HFF-Myc (cell line): ENCODE measurements at places on chromosomes 7 and 10.

DNA sequence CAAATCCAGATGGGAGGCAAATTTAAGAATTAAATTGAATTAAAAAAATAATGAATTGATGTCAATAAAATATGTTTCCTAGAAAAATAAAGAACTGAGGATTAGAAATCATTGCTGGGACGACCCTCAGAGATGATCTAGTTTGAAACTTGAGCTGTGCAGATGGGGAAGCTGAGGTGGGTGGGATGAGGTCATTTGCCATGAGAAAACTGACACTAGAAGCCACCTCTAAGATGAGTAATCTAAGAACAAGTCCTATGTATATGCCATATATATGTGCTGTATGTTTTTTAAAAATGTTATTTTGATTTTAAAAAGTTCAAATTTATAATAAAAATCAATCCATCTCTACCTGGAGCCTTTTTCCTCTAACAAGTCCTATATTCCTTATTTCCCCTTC, 135.7 kb downstream of the RSU1 start:
- no peak for DNase-seq

DNA sequence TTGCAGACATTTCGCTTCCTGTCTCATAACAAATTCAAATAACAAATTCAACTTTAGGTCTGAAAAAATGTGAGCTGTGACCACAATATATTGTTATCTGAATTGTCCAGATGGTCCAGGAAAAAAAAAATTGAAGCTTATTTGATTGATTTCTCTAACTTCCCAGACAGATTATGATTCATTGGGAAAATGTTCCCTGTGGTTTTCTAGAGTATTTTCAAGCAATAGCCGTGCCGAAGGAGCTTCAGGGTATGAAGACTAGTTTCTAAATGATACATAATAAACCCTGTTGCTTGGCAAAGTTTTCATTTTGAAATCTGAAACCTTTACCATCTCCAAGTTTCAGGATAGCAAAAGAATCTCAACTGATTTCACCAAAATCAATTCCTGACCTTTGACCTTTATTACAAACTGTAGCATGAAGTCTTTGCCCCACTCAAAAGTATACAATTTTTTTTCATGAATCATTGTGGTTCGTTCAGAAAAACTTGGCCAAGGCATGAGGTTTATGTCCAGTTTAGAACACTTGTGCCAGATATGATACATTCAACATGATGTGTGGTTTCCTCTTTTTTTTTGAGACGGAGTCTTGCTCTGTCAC, 109.9 kb downstream of the JCAD start:
- DNase-seq: peak; percentile 68

DNA sequence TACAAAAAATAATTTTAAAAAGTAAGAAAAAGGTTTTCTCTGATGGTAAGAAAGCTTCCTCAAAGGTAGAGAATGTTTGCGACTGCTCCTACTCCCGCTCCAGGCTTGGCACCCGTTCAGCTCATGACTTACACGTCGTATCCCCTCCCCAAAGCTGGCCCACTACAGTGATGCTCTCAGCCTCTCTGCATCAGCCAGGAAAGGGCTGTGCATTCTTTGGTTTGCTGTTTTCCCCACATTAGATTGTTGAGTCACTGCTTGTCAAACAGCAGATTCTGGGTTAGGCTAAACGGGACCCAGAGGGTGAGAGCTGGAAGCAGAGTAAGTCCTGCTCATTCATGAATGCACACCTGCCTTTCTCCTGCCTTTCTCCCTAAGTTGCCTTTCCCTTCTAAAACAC, 54.7 kb upstream of the NMT2 start:
- DNase-seq: no peak

DNA sequence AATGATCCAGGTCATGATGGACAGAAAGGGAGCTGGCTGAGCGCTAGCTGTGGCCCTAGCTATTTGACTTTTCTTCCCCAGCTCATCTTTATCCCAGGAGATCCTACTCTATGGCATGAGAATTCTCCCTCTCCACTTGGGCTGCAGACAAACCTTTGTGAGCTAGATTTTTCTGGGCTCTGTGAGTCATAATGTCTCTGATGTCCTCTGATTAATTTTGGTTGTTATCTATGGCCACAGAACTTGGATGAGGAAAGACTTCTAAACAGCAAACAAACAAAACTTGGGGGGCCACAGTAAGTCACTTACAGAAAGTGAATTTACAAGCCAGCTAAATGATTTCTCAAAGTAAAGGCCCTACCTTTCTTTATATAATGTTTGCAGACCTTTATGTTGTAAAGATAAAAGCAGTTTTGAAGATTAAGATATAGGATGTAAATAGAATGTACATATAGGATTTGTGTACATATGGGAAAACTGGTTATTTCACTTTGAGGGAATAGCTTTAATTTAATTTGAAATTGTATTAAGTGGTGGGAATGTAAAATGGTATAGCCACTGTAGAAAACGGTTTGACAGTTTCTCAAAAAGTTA, 10.4 kb downstream of the ABLIM1 start:
- DNase-seq: no peak

DNA sequence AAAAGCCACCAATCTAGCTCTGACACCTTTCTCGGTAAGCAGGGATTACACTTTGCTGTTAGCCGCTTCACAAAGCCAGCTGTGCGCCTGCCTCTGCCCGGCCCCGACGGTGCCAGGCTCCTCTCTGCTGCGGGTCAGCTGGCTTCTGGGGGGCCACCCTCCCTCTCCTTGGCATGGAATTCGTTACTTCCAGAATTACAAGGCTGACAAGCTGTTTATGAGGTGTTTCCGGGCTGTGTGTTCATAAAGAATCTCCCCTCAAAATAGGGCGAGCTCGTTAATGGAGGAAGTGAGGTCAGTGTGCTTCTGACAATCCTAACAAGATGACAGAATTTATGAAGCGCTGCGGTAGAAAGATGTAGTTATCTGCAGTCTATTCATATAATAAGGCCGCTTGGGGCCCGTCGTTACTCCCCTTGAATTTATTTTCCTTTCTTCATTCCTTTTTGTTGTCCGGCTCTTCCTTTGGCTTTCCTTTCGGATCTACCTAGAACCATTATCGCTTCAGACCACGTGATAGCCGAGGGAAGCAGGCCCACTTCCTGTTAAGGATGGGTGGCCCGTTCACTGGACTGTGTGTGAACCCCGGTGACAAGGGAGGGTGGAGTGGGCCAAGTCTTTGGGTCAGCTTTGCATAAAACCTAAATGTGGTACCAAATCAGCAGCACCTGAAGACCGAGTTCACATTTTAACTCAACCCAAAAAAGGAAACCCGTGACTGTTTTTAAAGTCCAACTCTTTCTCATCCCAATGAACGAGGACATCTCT, 273.0 kb upstream of the YAE1 start:
- no peak for DNase-seq

DNA sequence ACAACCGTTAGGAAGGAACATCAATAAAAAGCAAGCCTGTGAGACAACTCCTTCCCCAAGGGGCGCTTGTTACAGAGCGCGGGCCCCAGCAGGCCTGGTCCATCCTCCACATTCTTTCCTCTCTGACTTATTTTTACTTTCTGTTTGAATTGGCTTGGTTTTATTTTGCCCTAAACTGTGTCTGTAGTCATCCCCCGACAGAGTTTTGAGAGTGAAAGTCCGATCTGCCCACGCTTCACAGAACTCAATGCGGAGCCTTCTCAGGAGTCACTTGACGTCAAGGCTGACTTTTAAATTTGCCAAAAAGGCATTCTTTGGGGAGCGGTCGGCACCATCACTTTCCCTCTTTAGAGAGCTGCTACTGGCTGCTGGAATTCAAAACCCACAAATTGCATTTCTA, 150.1 kb upstream of the KLF6 start:
- DNase-seq: no peak

- DNase-seq: peak; percentile 43
Measured at GRCh38 chr7:108181073-108181985, 51.2 kb upstream of the LAMB4 start.

DNA sequence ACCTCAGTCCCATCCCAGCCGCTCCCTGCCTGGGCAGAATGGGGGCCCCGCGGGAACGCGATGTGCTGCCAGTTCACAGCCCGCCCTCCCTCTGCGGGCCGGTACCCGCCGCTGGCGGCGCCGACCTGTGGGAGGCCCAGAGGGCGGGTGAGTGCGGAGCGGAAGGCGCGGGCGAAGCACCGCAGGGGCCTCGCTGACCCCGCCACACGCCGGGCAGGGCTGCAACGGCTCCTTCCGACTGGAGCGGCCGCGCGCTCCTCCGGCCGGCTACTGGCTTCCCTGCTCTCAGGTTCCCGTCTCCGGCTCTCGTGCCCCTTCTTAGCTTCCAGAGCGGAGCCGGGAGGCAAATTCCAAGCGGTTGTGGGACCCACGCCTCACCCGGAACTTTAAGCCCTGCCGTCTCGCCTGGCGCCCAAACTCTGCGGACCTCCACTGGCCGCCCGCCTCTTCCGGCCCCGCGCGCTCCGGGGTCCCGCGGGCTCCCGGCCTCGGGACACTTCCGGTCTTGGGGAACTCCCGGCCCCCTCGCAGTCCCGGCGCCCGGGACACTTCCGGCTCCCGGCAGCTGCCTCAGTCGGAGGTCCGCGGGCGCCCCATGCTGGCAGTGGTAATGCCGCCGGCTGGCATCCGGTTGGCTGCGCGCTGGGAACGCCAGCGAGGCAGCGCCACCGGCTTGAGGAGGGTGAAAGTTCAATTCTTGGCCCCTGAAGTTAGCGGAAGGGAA, at the start of gene CYREN:
CYREN (minus strand) TSS at position 434 of the 724 bp plus-strand sequence. CDS start 1,785 bp downstream, outside the sequence.
- peak; percentile 63 for DNase-seq

- DNase-seq: no peak
Measured at GRCh38 chr7:30238721-30239441, 45.5 kb upstream of the ZNRF2 start.

DNA sequence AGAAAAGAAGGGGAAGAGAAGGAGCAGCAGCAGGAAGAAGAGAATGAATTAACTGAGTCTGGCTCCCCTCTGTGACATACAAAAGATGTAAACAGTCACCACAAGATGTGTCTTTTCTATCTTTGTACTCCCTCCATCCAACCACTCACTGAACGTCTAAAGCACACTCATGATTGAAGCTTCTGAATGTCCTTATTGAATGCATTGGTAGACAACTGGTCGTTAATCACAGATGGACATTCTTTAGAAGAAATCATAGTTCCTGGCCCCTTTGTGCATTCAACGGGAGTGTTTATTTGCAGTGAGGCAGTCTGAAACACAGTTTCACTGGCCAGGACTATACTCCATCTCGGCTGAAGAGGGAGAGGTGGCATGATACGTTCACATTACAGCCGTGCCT, 206.3 kb upstream of the KMT2E start:
- DNase-seq: no peak

GRCh38 chr7:16644636-16645592, 640 bp downstream of the ANKMY2 start:
- no peak for DNase-seq

- no peak for DNase-seq
Measured at GRCh38 chr7:32264702-32265284, 194.6 kb upstream of the PDE1C start.

GRCh38 chr7:148265896-148266295, 324.7 kb upstream of the C7orf33 start:
- DNase-seq: no peak

GRCh38 chr7:141122736-141123135, 48.9 kb downstream of the TMEM178B start:
- no peak for DNase-seq
